ENCODE measurements at places on chromosomes 2 and 18.

GRCh38 chr2:55420439-55420725 lies 726 bp upstream of the CCDC88A start:
- peak overlapping the region; percentile 85 for H3K4me3 ChIP-seq
- no peak for DNase-seq
- H3K4me1 ChIP-seq = peaks cover 6% of the 10 kb centered on the region
- peak overlapping the region; percentile 83 for H3K27ac ChIP-seq

DNA sequence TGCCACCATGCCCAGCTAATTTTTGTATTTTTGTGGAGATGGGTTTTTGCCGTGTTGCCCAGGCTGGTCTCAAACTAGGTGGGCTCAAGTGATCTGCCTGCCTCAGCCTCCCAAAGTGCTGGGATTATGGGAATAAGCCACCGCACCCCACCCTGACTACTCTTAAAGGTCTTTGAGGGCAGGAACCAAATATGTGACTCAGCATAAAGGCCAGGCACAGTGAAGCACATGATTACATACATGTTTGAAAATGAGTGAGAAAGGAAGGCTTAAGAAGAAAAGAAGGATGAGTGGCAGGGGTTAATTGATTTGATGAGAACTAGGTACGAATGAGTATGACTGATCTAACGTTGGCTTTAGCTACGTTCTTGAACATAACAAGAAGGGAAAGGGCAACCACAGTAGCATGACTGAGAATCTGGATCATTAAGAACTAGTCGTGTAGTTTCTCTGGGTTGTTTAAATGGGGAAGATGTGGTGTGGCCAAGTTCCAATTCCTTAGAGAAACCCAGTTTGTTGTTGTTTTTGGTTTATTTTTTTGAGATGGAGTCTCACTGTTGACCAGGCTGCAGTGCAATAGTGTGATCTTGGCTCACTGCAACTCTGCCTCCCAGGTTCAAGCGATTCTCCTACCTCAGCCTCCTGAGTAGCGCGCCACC lies 6.8 kb downstream of the RESP18 start:
- DNase-seq = no peak
- H3K4me3 ChIP-seq = no peak overlapping the region
- no peak overlapping the region for H3K27ac ChIP-seq
- H3K4me1 ChIP-seq = no peaks in the 10 kb centered on the region

GRCh38 chr18:11175266-11175979 lies 26.1 kb upstream of the PIEZO2 start:
- peak overlapping the region; percentile 66 for H3K4me3 ChIP-seq
- peaks cover 59% of the 10 kb centered on the region for H3K4me1 ChIP-seq
- no peaks in the 10 kb centered on the region for H3K36me3 ChIP-seq
- DNase-seq = no peak

- H3K4me3 ChIP-seq = no peak overlapping the region
- H3K4me1 ChIP-seq = no peaks in the 10 kb centered on the region
Measured at GRCh38 chr18:56036741-56037140, 448.7 kb upstream of the TCF4 start.

- H3K27ac ChIP-seq = no peak overlapping the region
- no peak for DNase-seq
- no peaks in the 10 kb centered on the region for H3K27me3 ChIP-seq
- H3K4me3 ChIP-seq = no peak overlapping the region
Measured at GRCh38 chr2:51368250-51368649, 336.3 kb upstream of the NRXN1 start.

DNA sequence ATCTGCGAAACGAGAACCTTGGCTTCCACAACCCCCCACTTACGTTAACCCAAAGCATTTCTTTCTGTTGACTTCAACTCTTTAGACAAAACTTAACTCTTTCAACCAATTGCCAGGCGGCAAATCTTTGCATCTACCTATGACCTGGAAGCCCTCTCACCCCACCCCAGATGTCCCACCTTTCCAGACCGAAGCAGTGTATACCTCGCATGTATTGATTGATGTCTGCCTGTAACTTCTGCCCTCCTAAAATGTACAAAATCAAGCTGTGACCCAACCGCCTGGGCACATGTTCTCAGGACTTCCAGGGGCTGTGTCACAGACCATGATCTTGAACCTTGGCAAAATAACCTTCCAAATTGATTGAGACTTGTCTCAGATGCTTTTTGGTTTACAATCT lies 12.3 kb downstream of the AQP12B start:
- H3K36me3 ChIP-seq = no peaks in the 10 kb centered on the region
- DNase-seq = no peak
- no peaks in the 10 kb centered on the region for H3K4me1 ChIP-seq
- no peak overlapping the region for H3K27ac ChIP-seq
- H3K4me3 ChIP-seq = no peak overlapping the region

- no peaks in the 10 kb centered on the region for H3K27me3 ChIP-seq
- peak overlapping the region; percentile 21 for H3K4me3 ChIP-seq
- DNase-seq = peak; percentile 29
- no peaks in the 10 kb centered on the region for H3K4me1 ChIP-seq
- no peak overlapping the region for H3K27ac ChIP-seq
- no peaks in the 10 kb centered on the region for H3K36me3 ChIP-seq
Measured at GRCh38 chr2:9770308-9771100, 72.8 kb upstream of the TAF1B start.

- no peak overlapping the region for H3K4me3 ChIP-seq
- no peak for DNase-seq
- peaks cover 3% of the 10 kb centered on the region for H3K36me3 ChIP-seq
- no peaks in the 10 kb centered on the region for H3K27me3 ChIP-seq
- no peaks in the 10 kb centered on the region for H3K4me1 ChIP-seq
Measured at GRCh38 chr2:134440336-134440909, 186.6 kb downstream of the MGAT5 start.

- no peaks in the 10 kb centered on the region for H3K36me3 ChIP-seq
- DNase-seq = no peak
- H3K27me3 ChIP-seq = no peaks in the 10 kb centered on the region
- H3K4me1 ChIP-seq = no peaks in the 10 kb centered on the region
Measured at GRCh38 chr2:26809211-26809610, 23.4 kb downstream of the CENPA start.

DNA sequence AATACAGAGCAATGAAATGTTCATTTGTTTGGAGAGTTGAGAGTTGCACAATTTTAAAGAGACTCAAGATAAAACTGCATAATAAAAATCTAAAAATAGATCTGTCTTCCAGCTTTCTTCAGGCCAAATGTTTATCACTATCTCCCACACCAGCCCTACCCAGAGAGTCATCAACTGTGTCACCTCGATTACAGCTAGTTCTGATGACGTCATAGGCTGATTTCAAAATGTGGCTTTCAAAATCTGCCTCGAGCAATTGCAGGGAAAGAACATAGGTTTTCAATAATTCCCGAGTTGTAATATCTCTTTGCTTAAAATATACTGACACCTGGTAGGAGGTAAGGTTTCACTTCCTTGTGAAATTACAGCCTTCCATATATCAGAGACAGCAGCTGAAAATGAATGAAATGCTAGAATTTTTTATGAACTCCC lies 677.6 kb upstream of the ID2 start:
- no peaks in the 10 kb centered on the region for H3K36me3 ChIP-seq
- DNase-seq = peak; percentile 38
- peak overlapping the region; percentile 64 for H3K27ac ChIP-seq
- peak overlapping the region; percentile 55 for H3K4me3 ChIP-seq
- no peaks in the 10 kb centered on the region for H3K27me3 ChIP-seq

DNA sequence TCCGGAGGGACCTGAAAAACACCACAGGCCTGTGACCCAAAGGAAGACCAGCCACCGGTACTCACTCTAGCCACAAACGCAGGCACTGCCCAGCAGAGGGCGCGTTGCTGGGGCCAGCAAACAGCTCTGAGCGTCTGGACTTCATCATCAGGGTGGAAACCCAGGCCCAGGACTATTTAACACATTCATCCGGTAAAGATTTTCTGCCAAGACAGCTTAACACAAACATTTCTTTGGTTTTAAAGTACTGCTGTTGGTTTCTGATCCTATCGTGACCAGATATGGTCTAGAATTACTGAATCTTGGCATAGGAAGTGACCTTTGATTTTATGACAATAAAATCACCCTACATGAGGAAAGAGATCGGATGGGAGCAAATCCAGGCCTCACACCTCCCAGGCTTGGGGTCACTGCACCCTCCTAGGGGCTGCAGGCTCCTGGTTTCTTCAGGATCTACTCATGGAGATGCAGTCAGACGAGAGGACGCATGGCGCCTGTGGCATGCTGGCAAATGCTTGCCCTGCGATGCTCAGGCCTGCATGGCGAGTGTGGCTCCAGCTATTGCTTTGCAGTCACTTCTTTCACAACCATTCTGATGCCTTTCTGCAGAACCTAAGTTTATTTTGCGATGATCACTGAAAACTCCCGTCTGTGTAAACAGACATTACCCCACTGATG lies 130.4 kb downstream of the COL4A4 start:
- no peaks in the 10 kb centered on the region for H3K4me1 ChIP-seq
- no peak for DNase-seq
- H3K27me3 ChIP-seq = no peaks in the 10 kb centered on the region
- peaks cover 6% of the 10 kb centered on the region for H3K36me3 ChIP-seq
- no peak overlapping the region for H3K4me3 ChIP-seq

GRCh38 chr2:195732574-195732973 lies 75.5 kb downstream of the SLC39A10 start:
- peaks cover 8% of the 10 kb centered on the region for H3K36me3 ChIP-seq
- H3K27me3 ChIP-seq = no peaks in the 10 kb centered on the region
- DNase-seq = no peak
- H3K27ac ChIP-seq = no peak overlapping the region

- H3K27me3 ChIP-seq = no peaks in the 10 kb centered on the region
- peak overlapping the region; percentile 86 for H3K27ac ChIP-seq
- H3K4me3 ChIP-seq = peak overlapping the region; percentile 37
- H3K4me1 ChIP-seq = peaks cover 34% of the 10 kb centered on the region
- H3K36me3 ChIP-seq = peaks cover 13% of the 10 kb centered on the region
Measured at GRCh38 chr2:32647180-32647651, 19.4 kb downstream of the TTC27 start.

DNA sequence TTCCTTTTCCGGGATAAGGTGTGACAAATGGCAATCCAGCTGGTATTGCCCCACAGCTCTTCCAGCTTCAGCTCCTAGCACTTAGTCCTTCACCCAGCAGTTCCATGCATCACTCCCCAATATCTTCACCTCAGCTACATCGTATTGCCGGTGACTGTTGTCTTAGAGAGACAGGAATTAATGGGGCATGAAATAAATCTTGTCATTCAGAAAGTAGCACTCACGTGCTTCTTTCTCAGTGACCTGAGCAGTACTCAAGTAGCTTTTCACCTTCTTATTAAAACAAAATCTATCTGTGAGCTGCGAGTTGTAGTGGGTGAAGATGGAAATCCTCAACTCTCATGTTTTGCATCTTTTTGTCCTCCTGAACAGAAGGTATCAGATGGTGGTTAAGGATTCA lies 72.8 kb downstream of the PTH2R start:
- H3K27ac ChIP-seq = no peak overlapping the region
- H3K36me3 ChIP-seq = no peaks in the 10 kb centered on the region
- H3K27me3 ChIP-seq = no peaks in the 10 kb centered on the region
- DNase-seq = no peak
- H3K4me3 ChIP-seq = no peak overlapping the region

DNA sequence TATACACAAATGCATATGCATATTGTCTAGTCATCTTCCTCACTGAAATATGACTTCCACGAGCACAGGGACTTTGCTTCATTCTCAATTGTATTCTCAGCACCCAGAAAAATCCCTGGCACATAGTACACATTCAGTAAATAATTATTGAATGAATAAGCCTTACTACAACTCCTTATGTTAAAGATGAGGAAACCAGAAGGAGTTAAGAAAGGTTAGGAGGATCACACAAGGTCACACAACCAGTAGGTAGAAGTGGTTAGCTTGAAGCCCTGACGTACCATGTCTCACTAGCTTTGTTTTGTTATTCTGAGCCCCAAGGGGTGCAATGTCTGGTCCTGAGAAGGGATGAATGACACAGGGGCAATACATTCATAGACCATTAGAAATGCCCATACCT lies 220.9 kb upstream of the PID1 start:
- no peak overlapping the region for H3K27ac ChIP-seq
- no peaks in the 10 kb centered on the region for H3K27me3 ChIP-seq
- no peaks in the 10 kb centered on the region for H3K4me1 ChIP-seq
- no peaks in the 10 kb centered on the region for H3K36me3 ChIP-seq
- no peak overlapping the region for H3K4me3 ChIP-seq

- no peak overlapping the region for H3K4me3 ChIP-seq
- H3K27me3 ChIP-seq = no peaks in the 10 kb centered on the region
- no peak for DNase-seq
- peaks cover 44% of the 10 kb centered on the region for H3K4me1 ChIP-seq
Measured at GRCh38 chr2:151908204-151908882, 80.1 kb upstream of the ARL5A start.

DNA sequence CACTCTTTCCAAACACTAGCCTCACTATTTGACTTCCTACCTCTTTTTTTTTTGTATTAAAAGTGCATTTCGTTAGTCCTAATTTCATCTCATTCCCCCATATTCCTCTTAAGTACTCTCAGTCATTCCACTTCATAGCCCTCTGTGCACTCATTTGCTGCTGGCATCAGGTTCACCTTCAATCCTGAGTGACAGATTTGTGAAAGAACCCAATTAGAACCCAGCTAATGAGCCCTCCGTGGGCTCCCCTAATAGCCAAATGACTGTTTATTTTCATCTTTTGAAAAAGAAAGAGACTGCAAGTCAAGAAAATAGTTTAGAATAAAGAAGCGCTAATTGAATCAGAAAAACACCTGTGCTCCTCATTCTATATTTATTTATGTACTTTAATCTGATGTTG lies 512.1 kb upstream of the LRATD1 start:
- no peak overlapping the region for H3K27ac ChIP-seq
- H3K27me3 ChIP-seq = no peaks in the 10 kb centered on the region
- no peak for DNase-seq
- no peaks in the 10 kb centered on the region for H3K36me3 ChIP-seq

DNA sequence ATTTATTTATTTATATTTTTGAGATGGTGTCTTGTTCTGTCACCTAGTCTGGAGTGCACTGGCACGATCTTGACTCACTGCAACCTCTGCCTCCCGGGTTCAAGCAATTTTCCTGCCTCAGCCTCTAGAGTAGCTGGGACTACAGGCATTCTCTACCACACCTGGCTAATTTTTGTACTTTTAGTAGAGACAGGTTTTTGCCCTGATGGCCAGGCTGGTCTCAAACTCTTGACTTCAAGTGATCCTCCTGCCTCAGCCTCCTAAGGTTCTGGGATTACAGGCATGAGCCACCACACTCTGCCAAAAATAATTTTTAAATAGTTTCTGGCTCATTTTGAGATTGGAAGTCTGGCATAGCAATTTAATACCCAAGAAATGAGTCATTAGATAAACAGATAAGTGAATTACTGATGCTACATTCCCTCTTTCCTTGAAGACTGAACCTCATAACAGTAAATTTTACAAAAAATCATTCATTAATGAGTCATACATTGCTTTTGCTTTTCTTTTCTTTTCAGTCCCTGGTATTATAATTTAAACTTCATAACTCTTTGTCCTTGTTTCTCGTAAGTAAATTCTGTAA lies 881.6 kb upstream of the PIK3C3 start:
- no peak overlapping the region for H3K4me3 ChIP-seq
- H3K27me3 ChIP-seq = no peaks in the 10 kb centered on the region
- DNase-seq = no peak
- no peaks in the 10 kb centered on the region for H3K36me3 ChIP-seq

GRCh38 chr2:225996462-225996828 lies 596.9 kb downstream of the NYAP2 start:
- no peak for DNase-seq
- no peaks in the 10 kb centered on the region for H3K4me1 ChIP-seq
- H3K27ac ChIP-seq = no peak overlapping the region
- H3K27me3 ChIP-seq = no peaks in the 10 kb centered on the region
- no peaks in the 10 kb centered on the region for H3K36me3 ChIP-seq

GRCh38 chr2:163527381-163527780 lies 208.4 kb downstream of the FIGN start:
- no peak for DNase-seq
- H3K4me1 ChIP-seq = no peaks in the 10 kb centered on the region
- no peak overlapping the region for H3K27ac ChIP-seq
- H3K36me3 ChIP-seq = no peaks in the 10 kb centered on the region
- no peaks in the 10 kb centered on the region for H3K27me3 ChIP-seq
